ENCODE measurements at places on chromosomes 12 and 14. TPM values are rescaled to one million over a fixed set of nuclear protein-coding genes. Genes with fewer than 3 reads are reported as not detected.

LUM gene
- total RNA-seq, result not detected

AGAP2 gene
- 11.0 TPM for total RNA-seq

ADCY6 gene
- 23.1 TPM for total RNA-seq

KRT78 gene
- not detected for total RNA-seq

DGKA gene
- 9.7 TPM for total RNA-seq

RNF212B gene
- not detected for total RNA-seq

LBHD2 gene
- not detected for total RNA-seq

RPGRIP1 gene
- not detected for total RNA-seq

TGM1 gene
- total RNA-seq, result not detected

ACACB gene
- total RNA-seq, result 1.7 TPM

CLEC4C gene
- not detected for total RNA-seq

DAO gene
- total RNA-seq, result 22.1 TPM

KLRC4 gene
- total RNA-seq, result not detected

CERS5 gene
- total RNA-seq, result 51.0 TPM

PROX2 gene
- total RNA-seq, result not detected

FBXW8 gene
- 21.6 TPM for total RNA-seq

GPX2 gene
- not detected for total RNA-seq

EIF2S1 gene
- total RNA-seq, result 347 TPM

MDGA2 gene
- total RNA-seq, result not detected

PELI2 gene
- total RNA-seq, result 0.10 TPM

C12orf42 gene
- total RNA-seq, result not detected

BDKRB1 gene
- not detected for total RNA-seq
